ENCODE measurements at places on chromosomes 1 and 21.

- no peak for DNase-seq
Measured at GRCh38 chr1:54595956-54596498, 27.3 kb downstream of the FAM151A start.

DNA sequence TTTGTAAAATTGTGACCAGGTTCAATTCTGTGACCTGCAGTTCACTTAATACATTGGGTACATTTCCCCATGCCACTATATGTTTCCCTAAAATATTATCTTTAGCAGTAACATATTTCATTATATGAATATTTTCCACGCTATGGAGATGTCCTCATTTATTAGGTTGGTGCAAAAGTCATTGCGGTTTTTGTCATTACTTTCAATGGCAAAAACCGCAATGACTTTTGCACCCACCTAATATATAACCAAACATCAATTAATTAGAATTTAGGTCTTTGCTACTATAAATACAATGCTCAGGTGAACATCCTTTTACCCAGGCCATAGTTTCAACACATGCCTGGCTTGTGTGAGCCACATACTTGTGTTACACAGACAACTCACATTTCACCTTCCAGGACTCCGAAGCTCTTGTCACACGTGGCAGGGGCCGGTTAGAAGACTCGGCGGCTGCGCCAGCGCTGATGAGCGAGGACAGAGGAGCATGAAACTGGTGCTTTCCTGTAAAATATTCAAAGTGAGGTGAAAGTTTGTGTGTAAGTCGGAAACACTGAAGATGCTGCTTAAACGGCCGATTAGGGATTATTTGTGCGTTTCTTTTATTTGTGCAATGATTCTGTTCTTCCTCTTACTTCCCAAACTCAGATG is 215.5 kb downstream of the KIF26B start:
- no peak for DNase-seq

DNA sequence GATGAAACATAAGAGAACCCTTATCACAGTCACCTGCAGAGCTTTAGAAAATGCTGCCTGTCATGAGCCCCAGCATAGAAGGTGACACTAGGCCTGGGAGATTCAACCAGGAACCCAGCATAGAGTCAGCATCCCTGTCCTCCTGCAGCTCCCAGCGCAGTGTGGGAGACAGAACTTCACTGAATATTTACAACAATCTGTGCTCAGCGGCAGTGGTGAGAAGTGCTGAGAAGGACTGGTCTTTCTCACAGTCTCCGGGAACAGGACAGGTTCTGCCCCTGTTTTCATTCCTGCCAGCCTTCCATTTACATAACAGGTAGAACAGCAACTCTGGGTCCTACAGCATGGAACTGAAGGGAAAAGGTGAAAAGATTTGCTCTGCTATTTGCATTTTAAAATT is 83.5 kb upstream of the GADD45A start:
- DNase-seq = no peak

DNA sequence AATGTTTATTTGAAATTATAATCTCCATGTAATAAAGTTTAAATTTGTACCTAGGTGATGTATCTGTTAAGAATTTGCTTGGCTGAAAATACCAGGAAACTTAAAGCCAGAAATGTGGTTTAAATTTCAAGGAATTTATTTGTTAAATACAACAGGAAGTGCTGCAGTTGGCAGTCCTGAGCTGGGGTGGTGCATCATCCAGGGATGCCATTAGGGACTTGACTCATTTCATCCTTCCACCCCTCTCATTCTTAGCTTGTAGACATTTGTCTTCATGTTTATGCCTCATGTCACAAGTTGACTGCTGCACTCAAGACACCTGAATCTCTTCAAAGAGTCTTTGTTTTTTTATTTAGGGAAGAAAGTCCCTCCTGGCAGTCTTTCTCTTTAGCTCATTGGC is 175.9 kb downstream of the LHX8 start:
- no peak for DNase-seq

DNA sequence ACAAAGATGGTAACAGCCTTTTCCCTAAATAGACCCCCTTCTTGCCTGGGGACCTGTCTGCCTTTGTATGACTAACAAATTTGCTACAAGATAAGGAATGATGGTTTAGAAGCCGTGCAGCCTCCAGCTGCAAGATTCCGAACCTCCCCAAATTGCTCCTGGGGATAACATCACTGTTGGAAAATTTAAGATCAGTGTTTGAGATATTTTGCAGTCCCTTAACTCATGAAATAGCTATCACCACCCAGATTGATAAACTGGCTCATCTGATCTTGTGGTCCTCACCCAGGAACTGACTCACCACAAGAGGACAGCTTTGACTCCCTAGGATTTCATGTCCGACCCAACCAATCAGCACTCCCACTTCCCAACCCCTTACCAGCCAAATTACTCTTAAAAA is 254.7 kb downstream of the USH2A start:
- DNase-seq = no peak

DNA sequence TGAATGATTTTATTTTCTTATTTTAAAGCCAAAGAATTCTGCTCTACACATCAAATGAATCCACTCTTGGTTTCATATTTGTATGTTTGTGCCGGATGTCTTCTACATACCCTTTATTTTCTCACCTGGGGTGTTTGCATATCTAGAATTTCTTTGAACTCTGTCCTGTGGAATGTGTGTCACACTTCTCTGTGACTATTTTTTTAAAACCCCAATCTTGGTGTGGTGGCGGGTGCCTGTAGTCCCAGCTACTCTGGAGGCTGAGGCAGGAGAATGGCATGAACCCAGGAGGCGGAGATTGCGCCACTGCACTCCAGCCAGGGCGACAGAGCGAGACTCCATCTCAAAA is 35.4 kb downstream of the CENPF start:
- DNase-seq = no peak

- no peak for DNase-seq
Measured at GRCh38 chr1:205477759-205478247, 22.0 kb upstream of the BLACAT1 start.

- DNase-seq = no peak
Measured at GRCh38 chr1:94951509-94952208, 24.7 kb upstream of the CNN3 start.

- DNase-seq = no peak
Measured at GRCh38 chr1:186578325-186579016, 101.8 kb downstream of the PTGS2 start.

GRCh38 chr1:26375081-26375480 is 2.5 kb upstream of the ZNF683 start:
- no peak for DNase-seq

DNA sequence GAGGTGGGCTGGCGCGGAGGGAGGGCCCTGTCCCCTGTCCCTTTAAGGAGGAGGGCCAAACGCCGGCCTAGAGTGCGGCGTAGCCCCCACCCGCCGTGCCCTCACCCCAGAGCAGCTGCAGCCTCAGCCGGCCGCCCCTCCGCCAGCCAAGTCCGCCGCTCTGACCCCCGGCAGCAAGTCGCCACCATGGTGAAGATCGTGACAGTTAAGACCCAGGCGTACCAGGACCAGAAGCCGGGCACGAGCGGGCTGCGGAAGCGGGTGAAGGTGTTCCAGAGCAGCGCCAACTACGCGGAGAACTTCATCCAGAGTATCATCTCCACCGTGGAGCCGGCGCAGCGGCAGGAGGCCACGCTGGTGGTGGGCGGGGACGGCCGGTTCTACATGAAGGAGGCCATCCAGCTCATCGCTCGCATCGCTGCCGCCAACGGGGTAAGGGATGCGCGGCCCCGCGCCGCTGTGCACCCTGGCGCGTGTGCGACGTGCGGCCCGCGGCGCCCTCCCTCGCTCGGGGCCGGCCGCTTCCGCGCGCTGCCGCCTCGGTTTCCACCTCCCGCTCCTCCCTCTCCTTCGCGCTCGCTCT is at the start of gene PGM1:
Gene PGM1 (plus strand): TSS at position 109 of the 583 bp plus-strand sequence. CDS start 78 bp downstream, at position 187.
- peak; percentile 65 for DNase-seq

DNA sequence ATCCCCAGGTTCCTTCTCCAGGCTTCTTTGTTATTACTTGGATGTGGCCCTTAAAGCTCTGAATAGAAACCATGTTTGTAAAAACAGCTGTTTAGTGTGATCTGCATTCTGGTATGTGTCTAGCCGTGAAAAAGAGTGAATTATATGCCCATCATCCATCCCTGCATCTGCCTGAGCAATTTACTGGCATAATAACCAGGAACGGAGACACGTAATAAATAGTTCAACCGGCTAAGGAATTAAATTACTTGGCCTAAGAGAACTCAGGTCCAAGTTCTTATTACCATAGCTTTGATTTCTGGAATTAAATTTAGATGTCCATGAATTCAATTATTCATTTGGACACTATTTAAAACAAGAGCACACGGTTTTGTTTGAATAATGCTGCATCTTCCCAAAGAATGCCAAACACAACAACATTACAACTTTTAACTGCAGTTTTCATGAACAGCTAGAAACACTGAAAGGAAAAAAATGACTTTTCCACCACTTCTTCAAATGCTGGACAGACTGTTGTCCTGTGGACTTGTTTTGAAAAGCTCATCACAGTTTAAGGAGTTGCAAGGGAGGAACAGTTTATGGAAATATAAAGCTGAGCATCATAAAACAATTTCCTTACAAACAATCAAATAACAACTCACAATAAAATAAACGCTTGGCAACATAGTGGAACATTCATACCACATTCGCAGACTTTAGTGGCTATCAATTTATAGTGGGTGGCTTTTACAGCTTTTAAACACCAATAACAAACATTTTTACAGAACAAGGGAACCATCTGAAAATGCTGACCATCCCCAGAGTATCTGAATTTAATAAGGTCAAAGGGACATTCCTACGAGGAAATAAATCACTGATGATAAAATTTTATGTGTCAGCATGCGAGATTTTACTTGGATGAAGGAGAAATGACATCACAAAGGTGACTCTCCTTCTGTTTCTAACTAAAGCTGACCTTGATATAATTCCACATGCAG is 144.7 kb downstream of the APP start:
- no peak for DNase-seq

DNA sequence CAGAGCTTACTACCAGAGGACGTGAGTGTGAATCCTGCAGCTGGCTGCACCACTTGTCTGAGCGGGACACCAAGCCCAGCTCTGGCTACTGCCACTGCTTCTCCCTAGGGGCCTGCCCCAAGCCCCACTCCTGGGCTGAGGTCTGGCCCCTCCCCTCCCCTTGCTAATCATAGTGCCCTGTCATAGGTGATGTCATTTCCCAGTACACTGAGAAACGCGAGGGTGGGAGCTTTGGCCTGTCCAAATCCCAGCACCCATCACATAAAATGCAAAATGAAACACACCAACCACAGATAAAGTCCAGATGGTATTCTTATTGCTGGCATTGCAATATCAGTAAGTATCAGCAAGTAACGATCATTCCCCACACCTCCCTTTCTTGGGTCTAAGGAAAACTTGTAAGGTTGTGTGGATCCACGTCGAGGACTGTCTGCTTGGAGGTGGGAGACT is 77.7 kb downstream of the TOMM20 start:
- no peak for DNase-seq

GRCh38 chr1:17233675-17234320 is 15.1 kb upstream of the PADI3 start:
- no peak for DNase-seq

DNA sequence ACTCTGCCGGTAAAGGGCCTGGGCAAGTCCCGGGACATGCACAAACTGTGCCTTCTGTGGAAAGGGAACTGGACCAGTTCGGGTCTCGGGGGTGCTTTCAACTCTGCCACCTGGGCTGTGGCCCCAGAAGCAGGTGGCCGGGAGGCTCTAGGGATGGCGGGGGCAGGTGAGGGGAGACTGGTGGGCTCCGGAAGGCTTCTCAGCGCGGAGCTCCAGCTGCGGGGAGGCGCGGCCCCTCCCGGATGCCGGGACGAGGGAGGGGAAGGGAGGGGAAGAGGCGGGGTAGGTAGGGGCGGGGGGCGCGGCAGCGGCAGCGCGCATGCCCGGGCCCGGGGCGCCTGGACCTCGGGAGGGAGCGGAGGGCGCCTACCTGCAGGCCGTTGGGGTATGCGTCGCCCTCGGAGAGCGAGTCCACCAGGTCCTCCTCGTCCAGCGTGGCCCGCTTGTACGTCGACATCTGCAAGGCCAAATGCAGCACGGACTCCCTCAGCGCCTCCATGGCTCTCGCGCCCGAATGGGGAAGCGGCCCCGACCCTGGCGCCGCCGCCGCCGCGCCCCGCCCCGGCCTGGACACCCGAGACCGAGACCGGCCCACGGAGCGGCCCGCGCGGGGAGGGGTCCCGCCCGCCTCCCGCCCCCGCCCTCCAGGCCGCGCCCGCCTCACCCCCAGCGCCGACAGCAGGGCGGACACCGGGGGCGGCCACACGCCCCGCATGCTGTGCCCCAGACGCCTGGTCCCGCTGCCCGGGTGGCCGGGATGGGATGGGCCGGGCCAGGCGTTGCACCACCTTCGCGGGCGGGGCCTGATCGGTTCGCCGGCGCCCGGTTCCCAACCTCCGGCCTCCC is at the start of gene ECE1:
Gene ECE1 (minus strand): TSS at position 764 of the 846 bp plus-strand sequence. CDS start 49 bp downstream, at position 715.
- DNase-seq = peak; percentile 30

GRCh38 chr1:230099465-230099864 is 32.4 kb downstream of the GALNT2 start:
- DNase-seq = no peak

GRCh38 chr1:99327357-99327756 is 63.1 kb downstream of the PLPPR4 start:
- DNase-seq = no peak

DNA sequence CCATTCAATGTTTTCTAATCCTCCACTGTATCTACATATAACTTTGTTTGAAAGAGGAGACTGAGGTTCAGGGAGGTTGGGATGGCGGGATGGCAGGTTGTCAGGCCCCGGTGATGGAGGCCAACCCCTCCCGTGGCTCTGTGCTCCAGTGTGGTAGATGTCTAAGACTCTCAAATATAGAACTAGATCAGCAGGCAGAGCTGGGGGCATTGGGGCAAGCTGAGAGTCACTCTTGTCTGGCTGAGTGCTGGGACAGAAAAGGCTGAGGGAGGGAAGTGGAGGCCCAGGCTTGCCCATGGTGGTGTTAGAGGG is 1.7 kb downstream of the IL6R start:
- no peak for DNase-seq

GRCh38 chr1:151197863-151198253 is 494 bp upstream of the PIP5K1A start:
- DNase-seq = no peak

- DNase-seq = no peak
Measured at GRCh38 chr1:79043506-79043905, 37.0 kb upstream of the ADGRL4 start.

DNA sequence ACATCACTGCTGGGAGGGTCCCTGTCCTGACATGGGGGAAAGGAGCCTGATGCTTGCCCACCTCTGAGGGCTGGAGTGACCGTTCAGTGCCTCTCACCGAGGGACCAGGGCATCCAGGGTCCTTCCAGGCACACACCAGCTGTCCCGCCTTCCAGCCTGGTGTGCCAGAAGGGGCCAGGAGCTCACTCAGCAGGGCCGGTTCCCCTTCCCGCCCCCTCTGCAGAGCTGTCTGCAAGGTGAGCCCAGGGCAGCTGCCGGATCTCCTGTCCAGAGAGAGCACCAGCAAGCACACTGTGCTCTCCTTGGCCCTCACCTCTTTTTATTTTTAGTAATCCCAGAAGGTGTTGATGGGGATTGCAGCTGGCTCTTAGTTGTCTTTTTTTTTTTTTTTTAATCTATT is 16.9 kb downstream of the H6PD start:
- DNase-seq = no peak

- DNase-seq = peak; percentile 23
Measured at GRCh38 chr1:182259229-182259872, 132.2 kb downstream of the GLUL start.

- no peak for DNase-seq
Measured at GRCh38 chr1:182802006-182802803, 12.6 kb downstream of the NPL start.

Measured in activated CD4-positive, alpha-beta T cell treated with anti-CD3 and anti-CD28 coated beads, Interleukin-2, amount 50 U/mL, for 4 hours (primary cell).